H9 (cell line): ENCODE measurements at places on chromosomes 1 and 21. TPM values are rescaled to one million over a fixed set of nuclear protein-coding genes. Genes with fewer than 3 reads are reported as not detected.

The TBX19 gene
- total RNA-seq = 0.37 and 0.48 TPM in 2 replicates

DNA sequence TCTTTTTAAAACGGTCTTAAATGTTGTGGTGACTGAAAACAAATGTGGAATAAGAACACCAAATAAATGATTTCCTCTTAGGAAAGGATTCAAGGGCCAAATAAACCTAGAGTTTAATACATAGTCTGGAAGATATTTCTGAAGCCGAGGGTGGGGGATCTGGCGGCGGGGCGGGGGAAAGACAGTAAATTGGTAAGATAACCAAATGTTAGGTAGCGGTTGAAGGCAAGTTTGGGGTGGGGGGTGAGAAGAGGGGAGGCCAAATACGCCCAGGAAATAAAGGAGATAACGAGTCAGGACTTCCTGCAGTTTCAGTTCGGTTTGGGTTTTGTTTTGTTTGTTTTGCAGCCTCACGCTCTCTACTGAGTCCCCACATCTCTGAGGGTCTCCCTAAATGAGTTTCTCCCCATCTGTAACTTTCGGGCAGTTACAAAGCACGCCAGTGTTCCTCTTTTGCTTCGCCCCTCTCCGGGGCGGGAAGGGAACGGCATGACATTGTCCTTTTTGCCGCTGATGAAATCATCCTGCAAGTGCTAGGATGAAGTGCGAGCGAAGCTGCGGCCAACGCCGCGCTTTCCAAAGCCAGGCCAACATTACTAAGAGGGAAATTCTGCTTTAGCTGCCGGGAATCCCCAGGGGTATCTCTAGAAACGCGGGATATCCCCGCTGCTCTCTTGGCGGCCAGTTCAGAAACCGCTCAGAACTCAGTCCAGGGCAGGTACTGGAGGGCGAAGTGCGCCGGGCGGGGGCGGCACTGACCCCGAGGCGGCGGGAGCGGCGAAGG, 844 bp downstream of the NIBAN1 start:
- H3K27ac ChIP-seq = no peak overlapping the region
- H3K36me3 ChIP-seq = no peaks in the 10 kb centered on the region
- H3K27me3 ChIP-seq = peaks cover 16% of the 10 kb centered on the region; the same call in 1 of the 2 replicates
- peak; percentile 61 for DNase-seq
- no peaks in the 10 kb centered on the region; the same call in 1 of the 2 replicates for H3K4me1 ChIP-seq

The GJA4 gene
- 1.4 and 2.1 TPM in 2 replicates for total RNA-seq

- no peaks in the 10 kb centered on the region for H3K36me3 ChIP-seq
- H3K27ac ChIP-seq = no peak overlapping the region
- DNase-seq = no peak
- no peaks in the 10 kb centered on the region for H3K27me3 ChIP-seq
These were observed 52.9 kb upstream of the DIPK1A start for GRCh38 chr1:93014168-93014567.
